Large intestine (tissue), 12 donors: ENCODE measurements at places on chromosomes 4 and X.

- no peak for DNase-seq
These were observed 349.9 kb downstream of the FBXW7 start for GRCh38 chr4:152185786-152186550.

DNA sequence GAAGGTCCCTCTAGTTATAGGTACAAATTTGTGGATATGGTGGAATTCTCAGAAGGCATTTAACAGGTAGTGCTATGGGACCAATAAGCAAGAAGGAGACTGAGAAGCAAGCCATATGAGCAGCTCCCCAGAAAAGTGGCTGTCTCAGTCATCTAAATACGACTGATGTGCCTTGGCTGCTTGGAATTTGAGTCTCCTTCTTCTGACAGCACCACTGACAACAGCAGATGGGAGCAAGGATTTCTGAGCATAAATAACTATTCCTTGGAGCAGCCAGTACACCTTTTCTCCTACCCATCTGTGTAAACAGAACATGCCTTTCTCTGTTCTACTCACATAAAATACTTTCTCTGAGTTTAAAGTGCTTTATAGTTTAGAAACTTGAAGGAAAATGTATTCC, 196.2 kb downstream of the GABRG1 start:
- no peak for DNase-seq

DNA sequence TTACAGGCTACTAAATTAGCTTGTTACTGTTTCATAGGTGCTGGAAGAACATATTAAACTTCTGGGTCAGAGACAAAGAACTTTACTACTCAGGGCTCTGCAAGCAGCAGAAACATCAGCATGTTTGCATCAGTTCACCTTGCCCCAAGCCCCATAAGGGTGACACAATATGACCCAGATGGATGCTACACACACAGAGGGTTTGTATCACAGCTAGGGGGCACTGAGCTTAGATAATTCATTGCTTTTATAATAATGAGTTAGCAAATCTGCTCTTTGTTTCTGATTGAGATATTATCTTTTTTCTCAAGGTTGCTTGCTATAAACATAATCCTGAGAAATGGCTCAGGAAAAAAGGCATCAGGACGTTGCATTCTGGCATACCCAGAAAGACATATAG, 4.8 kb upstream of the SYNPO2 start:
- DNase-seq, result no peak

DNA sequence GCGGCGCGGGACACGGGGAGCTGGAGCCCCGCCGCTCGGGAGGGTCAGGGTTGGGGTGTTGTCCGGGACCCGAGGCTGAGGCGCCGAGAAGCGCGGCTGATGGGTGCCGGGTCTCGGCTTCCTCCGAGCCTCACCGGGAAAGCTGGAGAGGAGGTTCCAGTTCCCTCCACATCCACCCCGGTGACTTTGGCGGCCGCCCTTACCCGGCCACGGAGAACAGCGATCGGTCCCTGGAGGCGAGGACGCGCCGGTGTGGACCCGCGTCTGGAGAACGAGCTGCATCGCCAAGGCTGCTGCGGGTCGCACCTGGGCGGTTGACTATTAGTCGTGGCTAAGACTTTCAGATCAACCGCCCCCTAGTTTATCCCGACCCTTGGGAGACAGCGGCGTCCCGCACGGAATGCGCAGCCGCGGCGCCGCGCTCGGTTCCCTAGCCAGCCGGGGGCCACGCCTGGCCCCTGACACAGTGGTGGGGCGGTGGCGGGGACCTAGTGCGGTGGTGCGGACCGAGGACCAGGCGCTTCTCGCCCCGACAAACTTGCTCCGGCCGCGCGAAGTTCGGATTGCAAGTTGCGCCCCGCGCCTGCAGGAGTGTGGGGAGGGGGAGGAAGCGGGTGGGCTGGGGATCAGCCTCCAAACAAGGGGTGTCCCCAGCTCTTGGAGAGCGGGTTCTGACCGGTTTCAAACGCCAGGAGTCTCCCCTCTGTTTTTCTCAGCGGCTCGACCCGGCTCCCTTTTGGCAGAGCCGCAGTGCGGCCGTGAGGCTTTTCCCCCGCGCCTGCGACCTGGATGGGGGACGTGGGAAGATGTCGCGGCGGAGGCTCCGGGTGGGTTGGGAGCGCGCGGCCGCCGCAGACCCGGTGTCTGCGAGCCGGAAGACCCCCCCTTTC, 568 bp downstream of the FHDC1 start:
- no peak for DNase-seq

GRCh38 chr4:138035781-138036258, 206.3 kb downstream of the SLC7A11 start:
- DNase-seq, result peak; percentile 45

DNA sequence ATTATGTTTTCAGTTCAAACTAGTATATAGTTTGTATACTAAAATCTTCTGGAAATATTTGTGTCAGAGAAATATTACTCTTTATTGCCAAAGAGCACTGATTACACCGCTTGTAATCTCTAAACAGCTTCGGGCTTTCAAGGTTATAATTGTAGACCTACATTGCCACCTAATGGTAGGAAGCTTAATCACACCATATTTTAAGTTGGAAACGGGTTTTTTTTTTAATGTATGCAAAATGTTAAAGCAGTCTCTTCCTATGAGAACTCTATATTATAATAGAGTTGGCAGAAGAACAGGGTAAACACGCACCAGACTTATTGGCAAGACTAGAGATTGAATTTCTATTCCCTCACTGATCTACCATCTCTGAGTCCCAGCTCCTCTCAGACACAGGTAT, 19.5 kb upstream of the NFXL1 start:
- peak; percentile 16 for DNase-seq

- no peak for DNase-seq
These were observed 3.7 kb upstream of the FGB start for GRCh38 chr4:154559141-154559493.

- DNase-seq, result no peak
These were observed 50.5 kb downstream of the TBC1D14 start for GRCh38 chr4:6960154-6960553.
